Stimulated activated CD8-positive, alpha-beta memory T cell treated with anti-CD3 and anti-CD28 coated beads, Interleukin-7, amount 100 ng/mL, for 1 hour (primary cell): ENCODE measurements at places on chromosomes 2 and 18.

DNA sequence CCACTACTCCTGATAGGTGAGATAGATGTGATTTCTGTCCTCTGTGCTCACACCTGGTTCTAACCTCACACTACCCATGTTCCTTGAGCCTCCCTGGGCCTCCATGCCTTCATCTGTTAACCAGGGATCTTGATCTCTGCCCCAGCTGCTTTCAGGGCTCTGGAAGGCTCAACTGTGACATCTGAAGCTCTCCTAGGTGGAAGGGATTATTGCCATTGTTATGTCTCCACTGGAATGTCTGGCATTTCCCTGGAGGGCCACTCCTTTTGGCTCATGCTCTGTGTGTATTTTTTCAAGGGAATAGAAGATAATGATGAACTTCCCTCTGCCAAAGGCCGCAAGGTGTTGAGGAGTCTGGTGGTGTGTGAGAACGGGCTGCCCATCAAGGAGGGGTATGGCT is 41.2 kb downstream of the PCARE start:
- no peak for DNase-seq

GRCh38 chr2:111912547-111912946 is 14.1 kb downstream of the MERTK start:
- no peak for DNase-seq

GRCh38 chr2:233997707-233998106 is 52.8 kb upstream of the SPP2 start:
- no peak for DNase-seq

- no peak for DNase-seq
Observed at GRCh38 chr18:76874642-76875389, 52.5 kb downstream of the ZNF236 start.

DNA sequence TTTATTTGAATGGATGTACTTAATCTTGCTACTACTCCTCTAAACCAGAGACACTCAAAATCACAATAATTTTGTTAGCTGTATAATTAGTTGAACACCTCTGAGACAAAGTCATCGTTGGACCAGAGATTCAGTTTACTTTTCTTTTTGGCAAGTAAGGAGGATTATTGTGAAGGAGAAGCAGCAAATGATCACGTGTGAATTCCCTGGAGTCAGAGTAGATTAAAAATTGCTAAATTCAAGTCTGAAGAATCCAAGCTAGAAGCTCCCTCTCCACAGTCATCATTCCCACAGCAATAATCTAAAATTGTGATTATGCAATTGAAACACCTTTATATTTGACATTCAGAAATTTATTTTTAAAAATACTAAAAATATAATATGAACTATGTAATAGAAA is 484.4 kb downstream of the CMPK2 start:
- no peak for DNase-seq

- no peak for DNase-seq
Observed at GRCh38 chr2:30522421-30522820, 75.4 kb downstream of the LCLAT1 start.

DNA sequence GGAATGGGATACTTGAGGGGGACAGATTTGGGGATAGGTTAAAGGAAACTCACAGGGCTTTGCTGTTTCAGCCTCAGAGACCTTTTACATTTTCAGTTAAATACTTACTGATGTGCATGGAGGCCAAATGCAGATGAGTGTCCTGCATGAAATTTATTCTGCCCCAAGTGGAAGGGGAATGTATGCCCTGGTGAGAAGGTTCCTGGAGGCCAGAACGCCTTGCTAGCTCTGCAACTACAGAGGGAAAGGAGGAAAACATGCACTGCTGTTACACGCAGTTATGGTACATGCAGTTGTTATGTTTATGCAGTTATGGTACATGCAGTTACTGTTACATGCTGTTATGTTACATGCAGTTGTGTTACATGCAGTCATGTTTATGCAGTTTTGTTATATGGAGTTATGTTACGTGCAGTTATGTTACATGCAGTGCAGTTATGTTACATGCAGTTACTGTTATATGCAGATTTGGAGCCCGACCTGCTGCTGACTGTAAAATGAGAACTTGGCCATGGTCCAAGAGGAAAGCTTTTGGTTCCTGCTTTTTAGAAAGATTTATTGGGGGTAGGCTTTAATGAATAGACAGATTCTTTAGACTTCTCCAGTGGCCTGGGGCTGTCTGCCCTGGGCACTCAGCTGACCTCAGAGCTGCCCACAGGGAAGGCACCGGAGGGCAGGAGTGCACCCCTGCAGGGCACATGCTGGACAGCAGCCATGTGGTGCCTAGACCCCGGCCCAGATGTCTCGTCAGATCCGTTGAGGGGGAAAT is 84.1 kb downstream of the LDLRAD4 start:
- no peak for DNase-seq
